ENCODE measurements at places on chromosomes 16 and 17.

GRCh38 chr17:36755586-36755985, 154.2 kb downstream of the MRM1 start:
- DNase-seq = no peak

- no peak for DNase-seq
Observed at GRCh38 chr17:74362810-74363498, 1.3 kb upstream of the BTBD17 start.

DNA sequence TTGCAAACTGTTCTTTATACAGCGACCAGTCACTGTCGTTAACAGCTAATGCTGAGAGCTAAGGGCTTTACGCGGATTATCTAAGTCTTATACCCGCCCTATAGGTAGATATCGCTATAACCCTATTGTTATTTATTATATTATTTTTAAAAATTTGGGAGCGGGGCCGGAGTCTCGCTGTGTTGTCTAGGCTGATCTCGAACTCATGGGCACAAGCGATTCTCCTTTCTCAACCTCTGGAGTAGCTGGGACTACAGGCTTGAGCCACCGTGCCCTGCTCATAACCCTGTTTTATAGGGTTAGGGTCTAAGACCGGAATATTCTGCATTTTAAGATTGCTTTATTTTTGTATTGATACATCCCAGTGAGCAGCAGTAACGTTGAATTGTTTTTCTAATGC, 24.7 kb downstream of the DEF8 start:
- DNase-seq = no peak

DNA sequence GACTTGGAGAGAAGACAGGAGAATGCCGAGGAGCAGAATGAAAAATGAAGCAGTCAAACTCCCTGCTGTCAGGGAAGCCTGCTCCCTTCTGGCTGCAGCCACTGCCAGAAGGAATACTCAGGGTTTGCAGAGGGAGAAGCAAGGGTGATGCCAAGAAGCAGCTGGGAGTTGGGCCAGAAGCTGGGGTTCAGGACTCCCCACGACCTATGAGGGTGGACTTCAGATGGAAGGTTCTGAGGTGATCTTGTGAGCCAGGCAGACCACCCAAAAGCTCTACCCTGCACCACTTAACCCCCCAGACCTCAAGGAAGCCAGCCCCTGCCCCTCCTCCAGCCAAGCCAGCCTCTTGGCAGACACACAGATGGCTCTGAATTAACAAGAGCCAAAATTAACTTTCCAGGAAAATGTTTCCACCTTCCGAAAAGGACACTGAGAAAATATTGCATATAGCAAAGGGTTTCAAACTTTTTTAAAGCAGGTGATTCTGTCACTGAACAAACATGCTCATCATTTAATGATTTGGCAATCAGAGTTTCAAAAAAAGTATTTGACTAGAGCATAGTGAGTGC, 126.0 kb upstream of the ERCC4 start:
- DNase-seq = no peak

GRCh38 chr17:62935523-62935922, 30.5 kb upstream of the TANC2 start:
- DNase-seq = no peak

- no peak for DNase-seq
Observed at GRCh38 chr17:29154516-29155226, 25.5 kb downstream of the MYO18A start.

- DNase-seq = no peak
Observed at GRCh38 chr17:17937201-17937853, 34.9 kb downstream of the TOM1L2 start.

DNA sequence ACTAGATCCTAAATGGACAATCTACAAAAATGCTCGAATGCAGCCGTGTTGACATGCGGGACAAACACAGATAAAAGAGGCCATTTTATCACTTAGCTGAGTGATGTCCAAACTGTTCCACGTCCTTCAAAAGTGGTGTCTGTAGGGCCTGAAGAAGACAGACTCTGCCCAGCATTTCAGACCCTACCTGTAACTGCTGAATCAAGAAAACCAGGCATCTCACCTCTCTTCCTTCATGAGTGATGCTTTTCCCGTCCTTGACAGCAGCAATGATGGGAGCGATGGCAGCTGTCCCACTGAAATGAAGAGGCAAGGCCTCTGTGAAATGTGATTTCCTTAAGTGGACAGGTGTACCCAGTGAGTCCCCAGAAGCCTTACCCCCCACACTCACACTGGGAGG, 12.3 kb downstream of the ELAC2 start:
- DNase-seq = no peak

- no peak for DNase-seq
Observed at GRCh38 chr16:15846510-15846909, 10.3 kb downstream of the MYH11 start.

- DNase-seq = no peak
Observed at GRCh38 chr17:20191056-20191455, 181.9 kb downstream of the SPECC1 start.

DNA sequence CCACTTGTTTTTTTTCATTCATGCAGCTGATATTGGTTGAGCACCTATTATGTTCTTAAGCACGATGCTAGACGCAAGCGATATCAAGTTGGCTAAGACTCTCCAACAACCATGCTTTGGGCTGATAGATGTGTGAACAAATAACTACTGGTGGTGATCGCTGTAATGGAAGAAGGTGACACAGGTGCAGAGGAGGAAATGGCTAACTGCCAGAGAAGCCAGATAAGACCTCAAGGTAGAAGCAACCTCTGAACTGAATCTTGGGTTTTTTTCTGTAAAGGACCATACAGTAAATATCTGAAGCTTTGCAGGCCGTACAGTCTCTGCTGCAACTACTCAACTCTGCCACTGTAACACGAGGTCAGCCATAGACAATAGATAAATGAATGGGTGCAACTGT, 97.9 kb downstream of the C17orf67 start:
- no peak for DNase-seq

DNA sequence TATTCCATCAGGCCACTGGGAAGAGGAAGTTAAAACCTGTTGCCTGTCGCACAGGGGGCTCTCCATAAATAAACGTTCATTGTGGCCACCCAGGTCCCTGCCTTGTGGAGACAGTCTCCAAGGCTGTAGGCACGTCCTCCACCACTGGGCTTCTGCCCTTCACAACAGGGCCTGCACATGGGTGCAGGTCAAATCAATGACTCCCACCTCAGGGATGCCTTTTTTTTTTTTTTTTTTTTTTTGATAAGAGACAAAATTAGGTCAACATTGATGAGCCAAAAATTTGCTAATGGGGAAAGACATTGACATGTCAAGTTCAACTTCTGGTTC, 12.6 kb upstream of the SLC12A3 start:
- no peak for DNase-seq

- DNase-seq = no peak
Observed at GRCh38 chr17:72199256-72199655, 78.4 kb downstream of the SOX9 start.

GRCh38 chr17:55266051-55266957, 1.5 kb downstream of the HLF start:
- no peak for DNase-seq

- no peak for DNase-seq
Observed at GRCh38 chr17:5804251-5804650, 219.9 kb upstream of the NLRP1 start.

DNA sequence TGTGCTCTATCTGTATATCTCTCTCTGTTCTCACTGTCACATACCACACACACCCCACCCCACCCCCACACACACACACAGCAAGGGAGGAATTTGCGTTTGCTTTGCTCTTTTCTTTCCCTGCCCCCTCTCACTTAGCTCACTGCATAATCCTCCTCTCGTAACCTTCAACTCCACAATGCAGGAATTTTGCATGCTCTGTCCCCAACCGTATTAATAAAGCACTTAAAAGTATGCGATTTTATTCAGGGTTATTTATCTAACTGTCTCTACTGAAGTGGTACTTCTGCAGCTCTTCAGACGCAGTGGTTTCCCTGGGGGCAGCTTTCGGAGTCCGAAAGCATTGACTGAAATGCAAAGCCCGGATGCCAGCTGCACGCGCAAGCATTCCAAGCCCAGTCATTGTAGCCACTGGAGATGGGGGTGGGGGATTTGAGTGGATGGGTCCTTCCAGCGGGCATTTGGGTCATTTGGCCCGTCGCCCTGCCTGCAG, 105.4 kb upstream of the RBFOX1 start:
- DNase-seq = no peak

DNA sequence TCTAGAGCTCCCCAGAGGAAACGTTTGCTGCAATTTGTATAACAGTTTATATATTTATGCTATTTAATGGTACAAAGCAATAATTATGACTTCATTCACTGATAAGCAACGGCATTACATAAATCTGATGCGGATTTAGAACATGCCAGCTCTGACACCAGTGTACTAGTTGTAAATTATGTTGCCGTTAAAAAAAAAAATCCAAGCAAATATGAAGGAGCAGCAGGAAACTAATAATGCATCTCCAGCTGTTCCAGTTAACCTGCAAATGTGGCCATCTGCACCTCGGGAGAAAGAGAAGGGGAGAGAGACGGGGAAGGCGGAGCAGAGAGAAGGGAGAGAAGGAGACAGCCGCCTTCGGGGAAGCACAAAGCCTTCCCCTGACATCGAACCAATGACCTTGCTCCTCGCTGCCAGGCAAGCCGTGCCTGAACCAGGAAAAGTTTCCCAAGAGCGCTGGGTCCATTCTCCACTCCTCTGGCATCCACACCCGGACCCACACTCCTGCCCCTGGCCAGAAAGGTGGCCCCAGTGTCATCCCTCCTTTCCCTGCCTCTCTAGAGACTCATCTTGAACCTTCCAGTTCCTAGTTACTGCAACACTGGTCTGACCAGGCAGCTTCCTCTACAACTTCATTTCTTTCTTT, 174.8 kb downstream of the C16orf78 start:
- DNase-seq = no peak
